ENCODE measurements at places on chromosomes 4 and X. TPM values are rescaled to one million over a fixed set of nuclear protein-coding genes. Genes with fewer than 3 reads are reported as not detected.

Gene MAMLD1
- 0.91 TPM for total RNA-seq

Gene TRPC5OS
- not detected for total RNA-seq

Gene CPZ
- total RNA-seq, result under 0.01 TPM

Gene USP51
- 1.7 TPM for total RNA-seq

Gene VCX2
- total RNA-seq, result not detected

Gene PCGF3
- total RNA-seq, result 46.4 TPM

Gene VCX
- total RNA-seq, result not detected

Gene PCDH19
- total RNA-seq, result 0.46 TPM

Gene KIAA1210
- not detected for total RNA-seq

Gene ADGRA3
- 16.3 TPM for total RNA-seq

Gene GLUD2
- total RNA-seq, result 1.9 TPM

Gene TEC
- total RNA-seq, result 0.30 TPM

Gene MTM1
- total RNA-seq, result 9.1 TPM

Gene GLRB
- total RNA-seq, result 9.7 TPM

Gene MND1
- 5.8 TPM for total RNA-seq

Gene FRMPD4
- not detected for total RNA-seq

Gene CENPVL1
- total RNA-seq, result not detected

Gene SPARCL1
- total RNA-seq, result 0.32 TPM

Gene PABPC5
- total RNA-seq, result 1.2 TPM

Gene TBC1D25
- 3.2 TPM for total RNA-seq

Gene ASB11
- total RNA-seq, result not detected

Gene ARMCX5
- total RNA-seq, result 14.3 TPM

Gene TFE3
- total RNA-seq, result 18.1 TPM

Gene AMOT
- total RNA-seq, result 3.2 TPM

Gene ANAPC4
- 30.2 TPM for total RNA-seq

Gene GAB3
- total RNA-seq, result 1.6 TPM

Gene HPGDS
- total RNA-seq, result not detected

Gene UGT2A1
- total RNA-seq, result 0.65 TPM

Gene MAOB
- under 0.01 TPM for total RNA-seq

Gene TEX13B
- not detected for total RNA-seq

Gene GPM6B
- 2.3 TPM for total RNA-seq

Gene TAF7L
- total RNA-seq, result 1.6 TPM

Gene SOX3
- total RNA-seq, result not detected

Gene RASGEF1B
- total RNA-seq, result not detected

Gene PNMA6A
- total RNA-seq, result 1.1 TPM

Gene ANXA3
- total RNA-seq, result 139 TPM

Gene CNKSR2
- total RNA-seq, result under 0.01 TPM

Gene DRP2
- total RNA-seq, result 0.15 TPM

Gene TASL
- not detected for total RNA-seq

Gene SMIM9
- total RNA-seq, result not detected

Gene NAA11
- total RNA-seq, result not detected

Gene GBA3
- not detected for total RNA-seq

Gene CASP3
- 88.4 TPM for total RNA-seq

Gene MCTS1
- total RNA-seq, result 60.7 TPM

Gene CXCL1
- total RNA-seq, result 36.2 TPM

Gene EXOC1L
- not detected for total RNA-seq

Gene PPEF2
- total RNA-seq, result not detected

Gene TRIM61
- under 0.01 TPM for total RNA-seq

Gene PNCK
- not detected for total RNA-seq

Gene EMCN
- total RNA-seq, result 22.3 TPM

Gene PAK3
- under 0.01 TPM for total RNA-seq

Gene GAGE12H
- not detected for total RNA-seq

Gene CXorf49B
- not detected for total RNA-seq

Gene STATH
- total RNA-seq, result not detected
